ENCODE measurements at places on chromosomes 1 and 21. TPM values are rescaled to one million over a fixed set of nuclear protein-coding genes. Genes with fewer than 3 reads are reported as not detected.

DNA sequence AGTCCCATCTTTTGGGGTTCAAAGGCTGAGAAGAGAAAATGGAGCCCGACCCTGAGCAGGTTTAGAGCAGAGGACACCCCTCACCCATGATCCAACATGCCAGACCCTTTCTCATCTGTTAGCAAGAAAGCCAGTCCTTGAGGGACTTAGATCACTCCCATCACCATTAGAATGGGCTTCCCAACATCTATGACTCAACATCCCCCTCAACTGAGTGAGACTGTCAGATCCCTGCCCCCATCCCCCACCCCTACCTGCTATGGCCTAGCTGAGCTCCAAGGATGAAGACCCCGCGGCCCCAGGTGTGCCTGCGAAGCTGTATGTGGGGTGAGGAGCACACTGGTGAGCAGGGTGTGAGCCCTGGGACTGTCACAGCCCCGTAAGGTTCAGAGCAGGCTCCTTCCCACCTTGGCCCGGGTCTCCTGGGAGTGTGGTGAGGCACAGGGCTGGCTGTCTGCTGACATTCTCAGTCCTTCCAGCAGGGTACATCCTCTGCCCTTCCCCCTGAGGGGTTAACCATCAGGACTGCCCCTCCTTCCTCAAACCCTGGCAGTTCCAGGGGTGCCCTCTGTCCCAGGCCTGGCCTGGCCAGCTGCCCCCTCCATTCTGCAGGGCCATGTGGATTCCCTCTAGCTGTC is 21.4 kb upstream of the BLACAT1 start:
- H3K4me1 ChIP-seq: no peaks in the 10 kb centered on the region
- H3K36me3 ChIP-seq: no peaks in the 10 kb centered on the region
- H3K27ac ChIP-seq: no peak overlapping the region
- H3K4me3 ChIP-seq: no peak overlapping the region
- DNase-seq: no peak
- H3K27me3 ChIP-seq: no peaks in the 10 kb centered on the region

GSTM1 gene
- total RNA-seq: not detected

- no peaks in the 10 kb centered on the region for H3K4me1 ChIP-seq
- H3K4me3 ChIP-seq: peak overlapping the region; percentile 10
- H3K36me3 ChIP-seq: no peaks in the 10 kb centered on the region
- no peak overlapping the region for H3K27ac ChIP-seq
- DNase-seq: no peak
- no peaks in the 10 kb centered on the region for H3K27me3 ChIP-seq
Observed at GRCh38 chr1:24749252-24749651, 4.0 kb downstream of the CLIC4 start.

DNA sequence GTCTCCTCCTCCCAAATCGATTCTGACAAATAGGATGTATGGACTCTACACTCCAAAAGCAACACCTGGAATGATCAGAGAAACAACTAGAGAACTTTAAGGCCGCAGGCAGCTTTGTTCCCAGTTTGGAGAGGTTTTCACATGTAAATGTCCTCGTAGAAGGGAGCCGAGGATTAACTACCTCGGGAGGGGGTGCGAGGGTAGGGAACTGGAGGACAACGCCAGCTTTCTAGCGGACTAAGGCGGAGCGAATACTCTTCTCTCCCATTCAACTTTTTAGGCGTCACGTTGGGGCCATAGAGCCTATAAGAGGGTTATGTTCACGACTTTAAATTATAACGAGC is 1.2 kb downstream of the SCAF4 start:
- H3K4me3 ChIP-seq: peak overlapping the region; percentile 100
- H3K27ac ChIP-seq: peak overlapping the region; percentile 97
- H3K27me3 ChIP-seq: no peaks in the 10 kb centered on the region
- no peaks in the 10 kb centered on the region for H3K4me1 ChIP-seq

SPRR1B gene
- not detected for total RNA-seq

Data from tibial nerve (tissue), 4 donors.